Stimulated activated CD8-positive, alpha-beta memory T cell treated with anti-CD3 and anti-CD28 coated beads, Interleukin-7, amount 100 ng/mL, for 4 hours (primary cell): ENCODE measurements at places on chromosomes 2 and 18.

GRCh38 chr2:191287820-191288219 lies 42.6 kb downstream of the MYO1B start:
- DNase-seq, result no peak

GRCh38 chr2:23601301-23601965 lies 216.5 kb downstream of the KLHL29 start:
- no peak for DNase-seq

- no peak for DNase-seq
Observed at GRCh38 chr18:37529863-37530262, 35.7 kb downstream of the CELF4 start.

- DNase-seq, result no peak
Observed at GRCh38 chr2:31238906-31239592, 5.1 kb downstream of the EHD3 start.

DNA sequence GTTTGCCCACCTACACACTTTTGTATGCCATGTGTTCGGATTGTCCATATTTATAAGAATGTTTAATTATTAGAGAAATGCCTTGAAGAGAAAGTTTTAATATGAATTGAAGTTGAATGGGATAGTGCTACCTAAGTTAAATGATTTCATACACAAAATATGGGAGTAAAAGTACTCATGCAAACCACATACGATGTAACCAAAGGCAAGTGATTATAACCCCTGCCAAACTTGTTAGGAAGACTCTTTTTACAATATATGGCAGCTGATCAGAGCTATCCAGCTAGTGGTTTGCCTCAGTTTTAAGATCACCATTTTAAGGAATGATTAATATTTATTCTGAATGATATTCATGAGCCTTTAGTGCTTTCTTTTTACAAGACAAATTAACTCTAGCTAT lies 106.7 kb downstream of the MYO1B start:
- DNase-seq, result no peak

DNA sequence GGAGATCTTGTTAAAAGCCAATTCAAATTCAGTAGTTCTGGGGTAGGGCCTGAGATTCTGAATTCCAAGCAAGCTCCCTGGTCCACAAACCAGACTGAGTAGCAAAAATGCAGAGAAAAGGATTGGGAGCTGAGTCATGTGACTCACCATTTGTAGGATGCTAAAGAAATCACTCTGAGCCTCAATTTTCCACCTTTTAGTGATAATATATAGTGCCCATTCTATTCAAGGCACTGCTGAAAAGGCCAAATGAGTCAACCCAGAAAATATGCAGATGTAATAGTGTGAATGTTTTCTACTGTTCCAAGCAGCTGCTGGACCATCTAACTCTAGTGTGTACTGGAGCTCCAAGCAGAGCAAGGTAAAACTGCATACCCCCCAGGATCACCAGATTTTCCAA lies 47.2 kb downstream of the SLC14A2 start:
- no peak for DNase-seq

DNA sequence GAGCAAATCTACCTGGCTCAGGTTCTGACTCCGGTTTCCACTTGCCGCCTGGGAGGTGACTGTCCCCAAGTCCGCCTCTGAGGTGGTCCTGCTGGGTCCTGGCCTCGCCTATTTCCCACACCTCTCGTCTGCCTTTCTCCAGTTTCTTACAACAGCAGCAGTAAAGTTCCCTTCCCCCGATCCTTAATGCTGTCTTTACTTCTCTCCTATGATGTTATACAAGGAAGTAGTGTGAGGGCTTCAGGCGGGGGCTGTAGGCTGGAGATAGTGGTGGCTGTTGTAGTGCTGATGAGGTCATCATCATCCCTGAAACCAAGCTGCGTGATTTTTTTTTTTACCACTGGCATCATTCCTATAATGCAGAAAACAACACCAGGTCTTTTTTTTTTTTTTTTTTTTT lies 18.9 kb downstream of the TGIF1 start:
- no peak for DNase-seq

DNA sequence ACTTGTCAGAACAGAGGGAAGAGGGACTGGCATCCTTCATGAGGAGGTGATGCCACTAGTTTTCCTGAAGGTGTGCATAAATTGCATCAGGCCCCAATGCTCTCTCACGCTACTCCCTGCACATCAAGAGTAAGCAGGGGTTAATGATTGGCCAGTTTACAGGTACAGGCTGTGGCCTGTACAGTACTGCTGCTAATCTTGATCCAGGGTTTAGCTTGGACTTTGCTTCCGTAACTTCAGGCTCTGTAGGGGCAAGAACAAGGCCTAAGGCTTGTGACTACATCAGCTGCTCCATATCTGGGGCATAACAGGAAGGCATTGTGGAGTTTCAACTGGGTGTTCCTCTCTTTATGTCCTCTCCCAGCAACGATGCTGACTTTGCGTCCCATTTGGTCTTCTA lies 96.8 kb upstream of the FZD7 start:
- DNase-seq, result no peak

DNA sequence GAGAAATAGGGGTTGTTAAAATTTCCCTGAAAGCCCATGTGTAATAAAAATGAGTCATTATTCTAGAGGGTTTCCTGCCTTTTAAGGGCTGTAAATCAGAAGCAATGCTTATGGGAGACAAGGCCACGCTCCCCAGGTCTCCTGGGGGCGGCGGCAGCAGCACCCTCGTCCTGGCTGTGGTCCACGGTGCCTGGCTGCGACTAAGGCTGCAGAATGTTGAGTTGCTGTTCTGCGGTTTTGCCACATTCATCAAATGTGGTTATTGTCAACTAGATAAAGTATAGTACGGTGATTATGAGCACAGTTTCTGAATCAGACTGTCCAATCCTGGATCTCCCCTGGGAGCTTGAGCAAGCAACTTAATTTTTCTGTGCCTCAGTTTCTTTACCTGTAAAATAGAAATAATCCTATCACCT lies 11.9 kb upstream of the AGFG1 start:
- peak; percentile 74 for DNase-seq

GRCh38 chr2:54081574-54081973 lies 33.8 kb upstream of the ACYP2 start:
- DNase-seq, result no peak

DNA sequence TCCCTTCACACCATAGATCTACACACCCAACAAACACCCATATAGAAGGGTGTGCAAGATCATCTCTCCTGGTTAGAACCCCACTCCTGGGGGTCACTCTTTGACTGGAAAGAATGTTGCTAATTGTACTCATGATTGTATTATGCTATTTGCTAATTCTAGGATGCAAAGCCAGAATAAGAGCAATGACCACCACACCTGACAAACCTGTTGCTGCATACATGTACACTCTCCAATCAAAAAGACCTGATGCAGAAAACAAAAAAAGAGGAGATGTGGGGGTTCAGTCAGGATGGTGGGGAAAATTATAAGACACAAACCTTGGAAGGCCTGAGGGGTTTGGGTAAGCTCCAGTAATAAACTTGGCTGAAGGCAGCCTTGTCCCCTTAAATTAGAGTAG lies 36.9 kb upstream of the PDK1 start:
- DNase-seq, result no peak

DNA sequence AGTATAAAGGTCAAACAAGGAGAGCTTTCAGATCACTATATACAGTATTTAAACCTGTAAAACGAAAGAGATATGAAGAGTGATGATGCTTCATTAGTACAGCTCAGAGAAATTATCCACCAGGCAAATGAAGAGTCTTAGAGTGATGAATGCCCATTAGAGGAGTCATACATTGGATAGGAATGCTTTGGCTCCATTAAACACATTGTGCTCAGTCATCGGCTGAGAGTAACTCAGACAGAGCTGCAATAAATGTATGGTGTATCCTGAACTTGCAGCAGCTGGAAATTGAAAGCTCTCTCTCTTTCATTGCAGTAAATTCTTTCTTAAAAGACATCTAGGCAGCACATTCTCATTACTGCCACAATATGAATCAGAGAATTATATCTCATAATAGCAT lies 340.8 kb upstream of the SPHKAP start:
- DNase-seq, result no peak

GRCh38 chr2:21042958-21043743 lies 722 bp downstream of the APOB start:
- no peak for DNase-seq

- DNase-seq, result no peak
Observed at GRCh38 chr18:48576457-48576771, 37.6 kb downstream of the CTIF start.

- no peak for DNase-seq
Observed at GRCh38 chr18:78837754-78838153, 141.9 kb upstream of the SALL3 start.

GRCh38 chr2:15802657-15803542 lies 137.4 kb upstream of the MYCN start:
- DNase-seq, result no peak

DNA sequence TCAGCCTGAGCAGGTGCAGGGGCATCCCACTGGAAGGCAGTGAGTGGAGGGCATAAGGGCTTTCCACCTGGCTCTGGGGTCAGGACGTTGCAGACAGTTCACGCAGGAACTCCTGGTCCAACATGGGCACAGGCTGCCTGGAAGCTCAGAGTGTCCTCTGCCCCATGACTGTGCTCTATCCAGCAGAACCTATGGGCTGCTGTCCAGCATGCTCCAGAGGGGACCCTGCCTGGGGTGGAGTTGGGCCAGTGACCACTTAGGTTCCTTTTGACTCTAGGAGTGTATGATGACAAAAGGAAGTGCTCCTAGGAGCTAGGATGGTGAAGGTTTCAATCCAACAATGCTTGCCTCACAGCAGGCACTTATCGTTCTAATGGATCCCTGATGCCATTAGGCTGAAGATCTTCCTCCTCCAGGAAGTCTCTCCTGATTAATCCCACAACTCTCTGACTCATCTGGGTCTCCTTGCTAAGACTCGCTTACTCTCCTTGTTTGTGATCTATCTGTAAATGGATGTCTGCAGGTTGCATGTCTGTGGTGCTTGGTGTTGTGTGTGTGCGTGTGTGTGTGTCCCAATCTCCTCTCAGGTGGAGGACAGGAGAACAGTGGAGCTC lies 224.0 kb downstream of the CELF4 start:
- no peak for DNase-seq

DNA sequence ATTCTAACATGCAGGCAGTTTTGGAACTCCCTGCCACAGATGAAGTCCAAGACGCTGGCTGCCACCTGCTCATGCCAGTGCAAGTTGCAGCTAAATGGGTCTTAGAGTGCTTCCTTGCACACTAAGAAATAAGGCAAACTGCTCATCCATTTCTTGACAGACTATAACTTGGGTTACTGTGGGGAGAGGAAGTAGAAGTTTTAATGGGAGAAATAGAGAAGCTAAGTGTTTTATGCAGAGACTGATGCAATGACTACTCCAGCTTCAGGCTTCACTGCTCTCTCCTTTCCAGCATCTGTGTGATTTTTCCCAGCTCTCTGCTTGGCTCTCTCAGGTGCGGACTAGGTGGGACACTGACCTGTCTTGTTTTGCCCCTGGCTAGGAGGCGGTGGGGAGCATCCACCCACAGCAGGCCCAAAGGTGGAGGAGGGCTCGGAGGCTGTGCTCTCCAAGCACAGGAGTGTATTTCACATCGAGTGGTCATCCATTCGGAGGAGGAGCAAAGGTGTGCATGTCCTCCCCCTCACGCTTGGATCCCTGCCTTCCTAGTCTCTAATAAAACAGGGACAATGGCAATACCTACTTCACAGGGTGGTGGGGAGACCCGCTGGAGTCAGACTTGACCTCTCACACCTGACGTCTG lies 48.2 kb downstream of the SLC14A2 start:
- DNase-seq, result no peak

- no peak for DNase-seq
Observed at GRCh38 chr2:8380026-8380425, 301.8 kb upstream of the ID2 start.

DNA sequence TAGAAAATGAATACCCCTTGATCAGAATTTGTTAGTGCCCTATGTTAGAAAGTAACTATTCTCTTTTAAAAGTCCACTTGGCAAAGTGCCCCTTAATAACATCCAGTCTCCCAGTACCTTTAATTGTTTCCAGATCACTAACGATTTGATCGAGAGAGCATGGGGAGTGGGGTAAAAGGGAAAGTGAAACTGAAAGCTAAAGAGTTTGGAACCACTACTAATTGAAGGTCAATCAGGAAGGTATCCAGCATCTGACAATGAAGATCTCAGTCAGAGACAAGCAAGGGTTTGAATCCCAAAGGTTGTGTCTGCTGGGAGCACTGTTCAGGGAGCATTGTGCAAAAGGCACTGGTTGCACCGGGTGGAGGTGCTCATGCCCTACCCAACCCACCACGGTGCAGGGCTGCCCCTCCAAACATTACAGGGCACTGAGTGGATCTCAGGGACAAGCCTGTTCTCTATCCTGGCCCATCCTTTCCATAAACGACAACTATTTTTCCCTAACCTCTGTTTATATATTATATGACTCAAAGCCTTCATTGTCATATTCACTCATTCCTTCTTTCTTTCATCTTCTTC lies 14.6 kb upstream of the RIT2 start:
- DNase-seq, result no peak

GRCh38 chr18:29378651-29379136 lies 1201.8 kb upstream of the CDH2 start:
- no peak for DNase-seq

DNA sequence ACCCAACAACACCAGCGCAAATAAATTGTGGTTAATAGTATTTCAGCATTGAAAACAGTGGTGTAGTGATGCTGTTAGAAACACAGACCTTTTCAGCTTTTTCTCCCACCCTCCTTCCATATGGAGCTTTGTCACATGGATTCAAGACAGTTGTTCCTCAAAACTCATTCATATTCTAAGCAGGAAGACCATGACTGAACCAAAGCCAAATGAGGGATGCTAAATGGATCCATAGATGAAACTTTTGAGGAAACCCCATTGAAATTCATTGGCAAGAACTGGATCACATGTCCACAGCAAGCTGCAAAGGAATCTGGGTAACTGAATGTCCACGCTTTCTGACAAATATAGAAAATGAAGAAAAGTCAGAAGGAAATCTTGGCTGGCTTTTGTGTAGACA lies 615.1 kb upstream of the NETO1 start:
- DNase-seq, result no peak

- no peak for DNase-seq
Observed at GRCh38 chr2:189719571-189719970, 43.0 kb downstream of the OSGEPL1 start.

- no peak for DNase-seq
Observed at GRCh38 chr2:152155209-152155608, 20.4 kb downstream of the STAM2 start.

- no peak for DNase-seq
Observed at GRCh38 chr2:32504877-32505478, 122.9 kb upstream of the TTC27 start.

GRCh38 chr18:78891185-78891762 lies 88.3 kb upstream of the SALL3 start:
- DNase-seq, result no peak
